GM04503 (cell line): ENCODE measurements at places on chromosomes 7 and 10.

GRCh38 chr7:76044375-76044865 lies 3.4 kb downstream of the STYXL1 start:
- no peak for DNase-seq

DNA sequence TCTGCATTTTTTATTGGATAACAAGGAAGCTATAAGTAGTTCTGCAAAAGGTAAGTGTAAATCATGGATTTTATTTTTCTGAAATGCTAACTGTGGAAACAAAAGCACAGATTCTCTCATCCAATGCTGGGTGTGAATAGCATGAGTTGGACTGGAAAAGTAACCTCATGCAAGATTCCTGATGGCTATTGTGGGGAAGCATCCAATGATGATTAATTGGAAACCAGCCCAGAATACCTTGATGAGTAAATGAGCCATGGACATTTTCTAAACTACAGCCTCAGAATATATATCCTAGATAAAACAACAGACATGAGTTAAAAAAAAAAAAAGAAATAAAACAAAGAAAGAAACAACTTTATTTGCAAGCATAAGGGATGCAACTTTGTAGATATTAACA lies 934.6 kb downstream of the CCSER2 start:
- no peak for DNase-seq

DNA sequence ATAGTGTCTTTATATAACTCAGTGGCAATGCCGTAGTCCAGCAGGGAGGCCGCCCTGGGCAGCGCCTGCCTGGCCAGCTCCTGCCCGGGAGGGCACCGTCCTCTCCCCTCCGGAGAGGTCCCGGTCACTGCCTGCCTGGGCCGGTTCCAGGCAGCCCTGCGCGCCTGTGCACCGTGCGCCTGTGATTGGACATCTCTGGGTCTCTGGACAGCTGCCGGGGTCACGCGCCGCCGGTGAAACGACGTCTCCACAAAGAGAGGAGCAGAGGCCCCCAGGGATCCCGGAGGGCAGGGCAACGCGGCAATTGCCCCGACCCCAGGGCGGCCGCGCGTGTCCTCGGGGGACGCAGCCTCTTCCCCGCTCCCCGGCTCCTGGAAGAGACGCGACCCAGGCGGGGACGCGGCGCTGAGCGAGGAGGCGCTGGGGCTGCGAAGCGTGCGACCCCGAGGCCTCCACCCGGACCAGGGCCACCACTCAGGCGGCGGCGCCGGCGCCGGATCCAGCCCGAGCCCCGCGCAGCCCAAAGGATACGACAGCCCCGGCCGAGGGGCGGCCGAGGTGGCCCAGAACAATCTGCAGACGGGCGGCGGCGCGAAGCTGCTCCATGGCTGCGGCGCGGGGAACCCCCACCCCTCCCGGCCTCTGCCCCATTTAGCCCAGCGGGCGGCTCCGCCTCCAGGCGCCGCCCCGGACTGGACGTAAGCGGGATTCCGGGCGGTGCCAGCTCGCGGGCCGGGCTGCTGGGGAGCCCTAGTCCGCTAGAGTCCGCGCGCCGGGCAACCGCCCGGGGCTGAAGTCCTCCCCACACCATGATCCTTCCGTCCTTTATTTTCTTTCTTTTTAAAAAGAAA lies at the start of gene PHYH:
Gene PHYH (minus strand): TSS at position 628 of the 851 bp plus-strand sequence. CDS start 22 bp downstream, at position 606.
- peak; percentile 50 for DNase-seq

GRCh38 chr7:150363370-150363769 lies 5.3 kb upstream of the REPIN1 start:
- DNase-seq: no peak

- no peak for DNase-seq
Measured at GRCh38 chr10:128973221-128973620, 493.8 kb upstream of the MGMT start.

- DNase-seq: no peak
Measured at GRCh38 chr7:64602086-64602485, 39.2 kb upstream of the ZNF680 start.

DNA sequence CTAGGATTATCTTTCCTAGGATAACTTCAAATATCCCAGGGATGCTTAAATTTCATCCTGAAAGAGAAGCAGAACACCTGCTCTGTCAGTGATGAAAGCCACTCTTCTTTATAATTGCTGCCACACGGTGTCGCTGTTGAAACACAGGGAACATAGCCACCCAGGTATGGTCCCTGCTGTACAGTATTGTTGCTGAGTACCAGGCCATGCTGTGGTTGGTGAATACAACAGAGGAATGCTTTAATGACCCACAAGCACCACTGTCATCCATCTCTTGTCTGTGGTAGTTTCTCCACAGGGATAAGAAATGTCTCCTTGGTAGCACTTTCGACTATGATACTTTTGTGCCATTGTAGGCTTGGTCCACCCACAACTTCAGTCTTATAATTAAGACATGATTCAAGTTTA lies 70.6 kb upstream of the STARD3NL start:
- peak; percentile 0 for DNase-seq

GRCh38 chr7:116542618-116543017 lies 17.8 kb downstream of the CAV1 start:
- no peak for DNase-seq

- no peak for DNase-seq
Measured at GRCh38 chr7:158492367-158492764, 95.3 kb downstream of the PTPRN2 start.

DNA sequence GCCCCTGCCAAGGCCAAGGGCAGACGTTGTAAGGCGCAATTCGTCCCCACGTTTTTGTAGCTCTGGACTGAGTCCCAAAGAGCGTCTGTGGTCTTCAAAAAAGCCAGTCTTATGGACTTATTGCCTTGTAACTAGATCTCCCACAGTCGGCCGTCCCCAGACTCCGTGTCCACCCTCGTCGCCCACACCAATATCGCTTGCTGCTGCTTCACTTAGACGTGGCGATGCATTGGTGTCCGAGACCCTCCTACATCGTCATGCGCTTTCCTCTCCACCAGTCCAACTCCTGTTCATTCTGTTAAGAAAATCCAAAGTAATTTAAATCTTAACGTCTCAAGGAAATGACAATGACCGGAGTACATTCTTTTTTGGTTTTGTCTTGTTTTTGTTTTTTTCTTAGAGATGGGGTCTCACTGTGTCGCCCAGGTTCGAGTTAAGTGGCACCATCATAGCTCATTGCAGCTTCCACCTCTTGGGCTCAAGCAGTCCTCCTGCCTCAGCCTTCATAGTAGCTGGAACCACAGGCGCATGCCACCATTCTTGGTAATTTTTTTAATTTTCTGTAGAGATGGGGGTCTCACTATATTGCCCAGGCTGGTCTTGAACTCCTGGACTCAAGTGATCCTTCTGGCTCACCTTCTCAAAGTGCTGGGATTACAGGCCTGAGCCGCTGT lies 851 bp downstream of the KIFBP start:
- DNase-seq: no peak

DNA sequence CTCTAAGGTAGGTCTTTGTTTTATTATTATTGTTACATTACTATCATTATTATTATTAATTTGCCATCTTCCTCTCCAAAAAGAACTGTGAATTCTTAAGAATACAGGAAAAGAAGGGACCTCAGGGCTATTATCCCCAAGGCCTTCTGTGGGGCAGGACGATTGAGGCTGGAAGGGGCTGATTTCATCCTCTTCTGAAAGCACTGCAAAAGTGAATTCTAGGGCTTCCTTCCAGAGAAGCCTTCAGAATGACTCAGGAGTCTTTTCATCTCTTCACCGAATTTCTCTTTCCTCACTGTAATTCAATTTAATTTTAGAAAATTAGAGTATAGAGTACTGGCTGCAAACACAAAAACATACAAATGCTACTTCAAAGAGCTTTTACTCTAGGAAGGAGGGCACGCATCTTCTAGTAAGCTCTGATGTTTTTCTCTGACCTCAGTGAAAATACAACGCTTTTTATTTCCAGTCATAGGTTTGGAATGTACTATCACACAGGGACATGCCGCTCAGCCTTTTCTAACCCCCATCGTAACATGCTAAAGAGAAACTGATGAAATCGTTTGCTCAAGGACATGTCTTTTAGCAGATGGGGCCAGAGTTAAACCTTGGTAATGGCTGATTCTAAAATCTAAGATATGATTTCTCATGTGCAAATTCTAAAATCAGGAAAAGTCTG lies 280.2 kb upstream of the PITRM1 start:
- DNase-seq: peak; percentile 74

DNA sequence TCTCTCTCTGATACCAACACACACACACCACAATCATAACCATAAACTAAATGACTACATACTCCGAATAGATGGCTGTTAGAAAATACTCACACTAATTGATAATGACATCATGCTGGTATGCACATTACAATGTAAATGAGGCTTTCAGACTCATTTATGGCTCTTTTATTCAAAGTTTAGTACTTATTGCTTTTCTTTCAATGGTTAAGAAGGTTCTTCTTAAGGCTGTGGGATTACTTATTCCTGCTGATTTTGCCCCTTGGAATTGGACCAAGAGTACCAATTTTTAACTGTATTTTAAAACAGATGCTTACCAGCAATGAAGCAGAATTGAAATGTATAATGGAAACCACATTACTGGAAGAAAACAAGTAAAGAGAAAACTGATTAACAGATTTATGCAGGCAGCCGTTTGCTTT lies 20.6 kb upstream of the CABCOCO1 start:
- DNase-seq: no peak

DNA sequence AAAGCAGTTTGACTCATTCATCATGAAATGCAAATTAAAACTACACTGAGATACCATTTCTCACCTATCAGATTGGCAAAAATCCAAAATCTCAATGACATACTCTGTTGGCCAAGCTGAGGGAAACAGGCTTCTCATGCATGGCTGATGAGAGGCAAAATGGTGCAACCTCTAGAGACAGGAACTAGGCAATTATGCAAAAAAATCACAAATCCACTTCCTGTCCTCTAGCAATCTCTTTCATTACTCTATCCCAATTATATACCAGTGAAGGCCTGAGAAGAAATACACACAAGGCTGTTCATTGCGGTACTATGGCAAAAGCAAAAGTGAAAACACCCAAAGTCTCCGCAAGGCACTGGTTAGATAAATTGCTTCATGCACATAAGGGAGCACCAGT lies 25.9 kb upstream of the PTPRN2 start:
- no peak for DNase-seq

DNA sequence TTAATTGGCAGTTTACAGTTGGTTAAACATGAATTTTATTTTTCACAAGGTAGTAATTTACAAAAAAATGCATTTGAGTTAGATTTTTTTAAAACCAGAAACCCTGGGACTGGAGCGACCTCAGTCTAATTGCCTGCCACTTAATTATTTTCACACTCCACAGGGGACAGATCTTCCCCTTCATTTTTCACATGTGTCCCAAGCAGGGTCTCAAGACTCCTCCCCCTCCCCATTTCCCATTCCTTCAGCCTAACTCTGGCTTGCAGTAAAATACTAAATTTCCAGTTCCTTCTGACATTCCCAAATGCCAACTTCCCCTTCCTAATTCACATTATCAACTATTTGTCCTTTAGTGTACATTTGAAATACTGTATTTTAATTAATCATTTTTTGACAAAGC lies 948 bp downstream of the ZNF138 start:
- no peak for DNase-seq

- DNase-seq: no peak
Measured at GRCh38 chr7:1564603-1565022, 5.2 kb downstream of the PSMG3 start.

- DNase-seq: no peak
Measured at GRCh38 chr10:96358851-96359540, at the start of gene OPALIN. Gene OPALIN (minus strand): TSS chr10:96359002. CDS start chr10:96358896, 106 bp downstream.

- DNase-seq: no peak
Measured at GRCh38 chr7:18553605-18554003, 58.1 kb downstream of the HDAC9 start.

DNA sequence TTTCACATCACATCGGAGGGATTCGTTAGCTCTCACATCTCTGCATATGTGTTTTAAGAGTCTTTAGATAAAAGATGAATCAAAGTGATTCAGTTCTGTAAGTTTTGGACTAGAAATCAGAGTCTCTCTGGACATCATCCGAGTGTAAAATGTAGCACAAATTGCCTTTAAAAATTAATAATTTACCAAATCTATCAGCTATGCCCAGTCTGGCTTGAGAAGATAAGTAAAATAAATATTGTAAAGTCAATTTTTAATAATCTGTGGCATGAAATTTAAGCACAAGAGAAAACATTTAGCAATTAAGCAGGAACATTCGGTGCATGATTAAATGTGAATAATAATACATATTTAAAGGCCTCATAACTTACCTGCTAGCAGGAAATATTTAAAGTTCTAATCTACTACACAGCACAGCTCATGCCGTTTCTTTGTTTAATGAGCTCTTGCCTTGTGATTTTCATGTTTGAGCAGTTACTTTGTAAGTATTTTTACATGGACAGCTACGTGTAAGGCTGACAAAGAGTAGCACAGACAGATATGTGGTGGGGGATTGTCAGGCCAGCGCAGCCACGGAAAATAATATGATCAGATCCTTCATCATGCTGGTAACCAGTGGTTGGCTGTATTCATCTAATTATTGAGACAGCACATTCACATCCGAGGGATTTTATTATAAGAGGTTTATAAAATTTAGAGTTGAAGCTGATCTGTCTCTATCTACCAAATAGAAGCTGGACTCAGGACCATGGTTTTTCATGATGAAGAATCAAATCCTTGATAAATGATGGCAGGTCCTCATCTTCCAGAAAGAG lies 317.3 kb downstream of the ADARB2 start:
- no peak for DNase-seq

GRCh38 chr7:80542398-80542797 lies 30.5 kb upstream of the GNAT3 start:
- peak; percentile 86 for DNase-seq

DNA sequence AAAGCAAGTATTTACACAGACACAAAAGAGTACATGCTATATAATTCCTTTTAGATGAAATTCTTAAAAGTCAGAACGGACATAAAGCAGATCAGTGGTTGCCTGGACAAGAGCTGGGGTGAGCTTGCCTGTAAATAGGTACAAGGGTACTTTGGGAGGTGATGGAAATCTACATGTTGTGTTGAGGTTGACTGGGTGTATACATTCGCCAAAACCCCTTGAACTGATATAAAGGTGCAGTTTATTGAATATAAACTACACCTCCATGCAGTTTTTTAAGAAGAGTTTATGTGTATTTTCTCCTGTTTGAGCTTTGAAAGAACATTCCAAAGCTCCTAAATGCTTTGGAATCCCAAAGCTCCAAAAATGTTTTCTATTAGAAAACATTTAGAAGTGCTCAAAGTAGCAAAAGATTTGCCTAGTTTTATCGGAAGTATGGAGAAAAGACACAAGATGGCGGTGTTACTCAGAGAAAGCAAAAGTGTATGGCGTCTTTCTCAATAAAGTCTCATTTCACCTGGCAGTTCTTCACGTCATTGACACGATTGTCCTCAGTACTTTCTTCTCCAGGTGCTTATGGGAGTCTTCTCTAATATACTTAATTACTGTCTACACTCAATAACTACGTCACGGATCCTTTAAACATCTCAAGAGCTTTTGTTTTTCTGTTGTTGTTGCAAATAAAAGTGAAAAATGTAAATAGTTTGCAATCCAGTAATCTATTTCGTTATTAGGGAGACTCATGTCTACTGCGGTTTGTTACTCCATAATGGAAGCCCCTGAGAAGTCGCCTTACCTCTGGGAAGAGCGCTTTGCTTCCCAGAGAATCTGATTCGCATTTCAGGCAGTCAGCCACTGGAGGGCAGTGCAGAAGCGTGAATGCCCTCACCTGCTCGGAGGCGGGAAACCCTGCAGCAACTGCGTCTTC lies 14.7 kb upstream of the SEC61G start:
- DNase-seq: no peak
